Naive thymus-derived CD4-positive, alpha-beta T cell (primary cell): ENCODE measurements at places on chromosomes 1 and 21.
A peak's percentile ranks its signal among the peaks of the same experiment; 100 is the strongest.

GRCh38 chr1:151713044-151713443 lies 3.6 kb downstream of the CELF3 start:
- no peak overlapping the region for H3K27ac ChIP-seq
- no peaks in the 10 kb centered on the region for H3K36me3 ChIP-seq
- no peaks in the 10 kb centered on the region for H3K4me1 ChIP-seq
- no peak for DNase-seq
- H3K4me3 ChIP-seq = no peak overlapping the region
- H3K27me3 ChIP-seq = peaks cover 9% of the 10 kb centered on the region

DNA sequence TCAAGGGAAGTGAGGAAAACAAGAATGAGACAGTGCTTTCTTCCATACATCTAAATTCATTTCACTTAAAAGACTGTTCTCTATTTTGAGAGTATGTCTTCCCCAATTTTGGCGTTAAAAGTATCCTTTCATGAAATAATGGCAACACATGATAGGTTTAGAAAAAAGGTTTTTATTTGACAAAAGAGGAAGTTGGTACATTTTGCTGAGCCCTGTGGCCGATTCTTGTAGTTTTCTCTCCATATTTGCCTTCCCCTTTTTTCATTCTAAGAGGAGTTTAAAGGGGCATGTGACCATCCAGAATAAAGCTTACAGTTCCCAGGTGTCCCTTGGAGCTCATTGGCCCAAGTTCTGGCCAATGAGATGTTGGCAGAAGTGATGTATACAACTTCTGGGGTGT lies 140.4 kb upstream of the KCNE2 start:
- no peak overlapping the region for H3K4me3 ChIP-seq
- no peaks in the 10 kb centered on the region for H3K4me1 ChIP-seq
- no peak overlapping the region for H3K27ac ChIP-seq
- H3K36me3 ChIP-seq = no peaks in the 10 kb centered on the region
- no peaks in the 10 kb centered on the region for H3K27me3 ChIP-seq

DNA sequence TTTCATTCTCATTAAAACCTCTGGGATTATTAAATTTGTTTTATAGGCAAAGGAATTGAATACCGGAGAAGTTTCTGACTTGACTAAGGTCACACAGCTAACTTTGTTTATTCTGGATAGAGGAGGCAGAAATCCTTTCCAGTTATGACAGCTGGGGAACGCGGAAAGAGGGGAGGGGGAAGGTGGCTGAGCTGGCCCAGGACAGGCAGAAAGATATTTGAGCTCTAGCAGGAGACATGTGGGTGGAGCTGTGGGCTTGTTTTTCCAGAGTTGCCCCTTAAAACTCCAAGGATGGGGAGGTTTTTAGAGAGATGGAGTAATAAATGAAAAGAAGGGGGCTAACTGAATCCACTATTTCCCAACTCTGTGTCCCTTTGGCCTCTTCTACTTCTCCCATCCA lies 27.8 kb downstream of the FOXD2 start:
- no peaks in the 10 kb centered on the region for H3K4me1 ChIP-seq
- DNase-seq = no peak
- no peak overlapping the region for H3K4me3 ChIP-seq
- no peak overlapping the region for H3K27ac ChIP-seq
- H3K36me3 ChIP-seq = no peaks in the 10 kb centered on the region

GRCh38 chr1:176379626-176380339 lies 83.2 kb upstream of the PAPPA2 start:
- H3K27me3 ChIP-seq = no peaks in the 10 kb centered on the region
- DNase-seq = no peak
- H3K4me3 ChIP-seq = no peak overlapping the region
- H3K27ac ChIP-seq = no peak overlapping the region
- H3K36me3 ChIP-seq = no peaks in the 10 kb centered on the region

- H3K36me3 ChIP-seq = no peaks in the 10 kb centered on the region
- no peaks in the 10 kb centered on the region for H3K4me1 ChIP-seq
Observed at GRCh38 chr1:7329868-7330615, 441.1 kb upstream of the VAMP3 start.

DNA sequence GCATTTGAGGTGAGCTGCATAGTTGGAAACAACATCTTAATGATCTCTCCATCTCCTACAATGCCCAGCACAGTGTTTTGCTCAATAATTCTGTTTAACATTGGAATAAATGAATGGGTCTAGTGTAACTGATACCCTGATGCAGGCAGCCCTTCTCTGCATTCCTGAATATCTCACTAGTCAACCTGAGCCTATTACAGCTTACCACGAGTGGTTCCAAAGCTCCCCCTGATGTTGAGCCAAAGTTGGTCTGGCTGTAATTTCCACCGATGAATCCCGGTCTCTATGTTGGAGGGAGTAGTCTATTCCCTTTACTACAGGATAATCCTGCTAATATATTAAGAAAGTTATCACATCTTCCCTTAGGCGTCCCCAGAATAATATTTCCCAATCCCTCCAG lies 63.8 kb downstream of the ZBTB18 start:
- no peak overlapping the region for H3K4me3 ChIP-seq
- H3K27ac ChIP-seq = no peak overlapping the region
- DNase-seq = no peak

DNA sequence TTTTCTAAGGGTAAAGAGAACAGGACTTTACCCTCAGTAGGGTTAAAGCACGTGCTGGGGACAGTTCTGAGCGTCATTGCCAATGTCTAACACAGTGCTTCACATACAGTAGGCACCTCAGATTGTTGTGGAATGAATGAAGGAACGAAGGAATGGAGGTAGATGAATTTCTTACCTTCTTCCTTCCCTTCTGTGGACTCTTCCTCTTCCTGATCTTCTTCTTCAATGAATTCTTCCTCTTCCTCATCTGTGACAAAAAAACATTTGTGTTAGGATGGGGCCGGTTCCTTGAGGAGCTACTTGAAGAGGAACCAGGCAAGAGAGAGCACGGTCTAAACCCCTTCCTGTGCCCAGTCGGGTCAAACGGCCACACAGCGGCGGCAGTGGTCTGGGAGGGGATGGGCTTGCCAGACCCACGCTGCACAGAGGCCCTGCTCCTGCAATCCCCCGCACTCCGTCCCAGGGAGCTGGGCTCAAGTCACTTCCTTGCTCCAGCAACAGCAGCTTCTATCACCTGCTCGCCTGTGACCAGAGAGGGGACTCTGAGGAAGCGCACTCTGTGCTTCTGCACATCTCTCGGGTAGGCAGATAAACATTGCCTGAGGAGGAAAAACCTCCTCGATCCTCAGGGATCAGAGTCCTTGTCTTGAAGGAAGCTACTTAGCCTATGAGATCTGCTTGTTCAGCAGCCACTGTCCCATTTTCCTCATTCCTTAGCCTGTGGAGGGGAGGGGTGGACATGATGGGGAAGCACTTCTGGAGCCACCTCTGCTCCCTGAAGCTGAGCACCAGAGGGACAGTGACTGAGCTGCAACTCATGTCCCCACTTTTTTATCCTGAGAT lies 8.0 kb upstream of the SLC30A2 start:
- no peak overlapping the region for H3K4me3 ChIP-seq
- H3K36me3 ChIP-seq = no peaks in the 10 kb centered on the region
- no peaks in the 10 kb centered on the region for H3K4me1 ChIP-seq
- no peak overlapping the region for H3K27ac ChIP-seq

- no peak for DNase-seq
- no peak overlapping the region for H3K27ac ChIP-seq
- H3K27me3 ChIP-seq = no peaks in the 10 kb centered on the region
Observed at GRCh38 chr1:193434319-193434718, 247.9 kb upstream of the B3GALT2 start.

- no peak overlapping the region for H3K27ac ChIP-seq
- no peaks in the 10 kb centered on the region for H3K36me3 ChIP-seq
- no peaks in the 10 kb centered on the region for H3K4me1 ChIP-seq
- H3K4me3 ChIP-seq = no peak overlapping the region
- no peaks in the 10 kb centered on the region for H3K27me3 ChIP-seq
- no peak for DNase-seq
Observed at GRCh38 chr1:207085887-207086286, 2.8 kb upstream of the C4BPB start.

GRCh38 chr1:175331891-175332290 lies 139.3 kb upstream of the KIAA0040 start:
- no peak for DNase-seq
- H3K4me1 ChIP-seq = no peaks in the 10 kb centered on the region
- H3K27ac ChIP-seq = no peak overlapping the region

GRCh38 chr1:38173157-38173831 lies 126.7 kb upstream of the POU3F1 start:
- H3K27ac ChIP-seq = no peak overlapping the region
- no peak for DNase-seq
- H3K27me3 ChIP-seq = no peaks in the 10 kb centered on the region

- no peaks in the 10 kb centered on the region for H3K27me3 ChIP-seq
- H3K27ac ChIP-seq = no peak overlapping the region
- H3K36me3 ChIP-seq = no peaks in the 10 kb centered on the region
- peaks cover 18% of the 10 kb centered on the region for H3K4me1 ChIP-seq
Observed at GRCh38 chr21:42468491-42469131, 27.4 kb downstream of the RSPH1 start.

GRCh38 chr1:233025157-233025556 lies 74.7 kb downstream of the NTPCR start:
- no peak overlapping the region for H3K27ac ChIP-seq
- H3K4me1 ChIP-seq = no peaks in the 10 kb centered on the region
- no peak for DNase-seq
- H3K4me3 ChIP-seq = no peak overlapping the region
- H3K27me3 ChIP-seq = no peaks in the 10 kb centered on the region

DNA sequence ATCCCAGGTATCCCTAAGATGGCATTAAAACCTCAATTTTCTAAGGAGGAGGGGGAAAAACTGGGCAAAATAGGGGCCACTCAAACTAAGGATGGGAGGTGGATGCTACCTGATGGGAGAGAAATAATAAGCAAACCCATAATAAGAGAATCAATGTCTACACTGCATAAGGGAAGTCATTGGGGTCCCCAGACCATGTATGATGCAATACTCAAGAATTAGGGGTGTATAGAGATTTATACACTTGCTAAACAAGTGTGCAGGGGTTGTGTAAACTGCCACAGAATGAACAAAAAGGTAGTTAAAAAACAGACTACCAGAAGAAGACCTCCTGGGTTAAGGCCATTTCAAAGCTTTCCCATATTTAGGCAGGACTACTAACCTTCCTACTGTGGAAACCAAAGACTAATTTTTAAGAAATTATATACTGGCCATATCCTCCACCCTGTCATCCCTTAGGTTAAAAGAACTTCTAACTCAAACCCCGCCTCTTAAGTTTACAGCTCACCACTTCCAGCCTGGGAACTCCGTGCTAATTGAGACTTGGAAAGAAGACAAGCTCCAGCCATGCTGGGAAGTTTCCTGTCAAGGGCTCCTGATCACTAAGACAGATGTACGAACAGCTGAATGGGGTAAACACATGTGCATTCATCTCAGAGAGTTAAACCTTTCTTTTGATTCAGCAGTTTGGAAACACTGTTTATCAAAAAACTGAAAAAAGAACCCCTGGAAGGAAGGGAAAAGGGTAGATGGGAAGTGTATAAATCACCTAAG lies 64.4 kb upstream of the TLR5 start:
- H3K36me3 ChIP-seq = no peaks in the 10 kb centered on the region
- no peaks in the 10 kb centered on the region for H3K27me3 ChIP-seq
- H3K4me3 ChIP-seq = no peak overlapping the region
- no peak for DNase-seq

DNA sequence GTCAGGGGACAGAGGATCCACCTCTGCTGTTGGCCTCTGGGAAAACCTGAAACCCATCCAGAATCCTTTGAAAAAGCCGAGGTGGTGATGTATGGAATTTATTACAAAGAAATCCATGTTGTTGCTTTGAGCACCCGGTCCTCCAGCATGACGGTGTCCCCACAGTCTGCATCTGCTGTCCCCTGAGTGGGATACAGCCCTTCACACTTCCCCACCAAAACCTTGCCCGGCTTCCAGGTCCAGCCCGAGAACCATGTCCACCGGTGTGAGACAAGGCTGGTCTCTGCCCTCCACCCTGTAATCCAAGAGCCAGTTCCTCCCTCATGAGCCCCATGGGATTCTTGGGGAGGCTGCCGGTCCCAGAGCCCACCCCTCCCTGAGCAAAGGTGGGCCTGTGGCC lies 70.5 kb downstream of the STUM start:
- no peak overlapping the region for H3K4me3 ChIP-seq
- no peaks in the 10 kb centered on the region for H3K27me3 ChIP-seq
- H3K27ac ChIP-seq = no peak overlapping the region
- no peaks in the 10 kb centered on the region for H3K4me1 ChIP-seq
- no peak for DNase-seq

- H3K4me3 ChIP-seq = peak overlapping the region; percentile 82
- DNase-seq = no peak
- H3K4me1 ChIP-seq = peaks cover 48% of the 10 kb centered on the region
- H3K27me3 ChIP-seq = no peaks in the 10 kb centered on the region
Observed at GRCh38 chr1:235329139-235329902, 951 bp downstream of the GGPS1 start.

- H3K27me3 ChIP-seq = no peaks in the 10 kb centered on the region
- H3K4me1 ChIP-seq = peaks cover 20% of the 10 kb centered on the region
- H3K27ac ChIP-seq = no peak overlapping the region
- H3K36me3 ChIP-seq = no peaks in the 10 kb centered on the region
Observed at GRCh38 chr1:41735631-41736260, 183.0 kb downstream of the HIVEP3 start.

DNA sequence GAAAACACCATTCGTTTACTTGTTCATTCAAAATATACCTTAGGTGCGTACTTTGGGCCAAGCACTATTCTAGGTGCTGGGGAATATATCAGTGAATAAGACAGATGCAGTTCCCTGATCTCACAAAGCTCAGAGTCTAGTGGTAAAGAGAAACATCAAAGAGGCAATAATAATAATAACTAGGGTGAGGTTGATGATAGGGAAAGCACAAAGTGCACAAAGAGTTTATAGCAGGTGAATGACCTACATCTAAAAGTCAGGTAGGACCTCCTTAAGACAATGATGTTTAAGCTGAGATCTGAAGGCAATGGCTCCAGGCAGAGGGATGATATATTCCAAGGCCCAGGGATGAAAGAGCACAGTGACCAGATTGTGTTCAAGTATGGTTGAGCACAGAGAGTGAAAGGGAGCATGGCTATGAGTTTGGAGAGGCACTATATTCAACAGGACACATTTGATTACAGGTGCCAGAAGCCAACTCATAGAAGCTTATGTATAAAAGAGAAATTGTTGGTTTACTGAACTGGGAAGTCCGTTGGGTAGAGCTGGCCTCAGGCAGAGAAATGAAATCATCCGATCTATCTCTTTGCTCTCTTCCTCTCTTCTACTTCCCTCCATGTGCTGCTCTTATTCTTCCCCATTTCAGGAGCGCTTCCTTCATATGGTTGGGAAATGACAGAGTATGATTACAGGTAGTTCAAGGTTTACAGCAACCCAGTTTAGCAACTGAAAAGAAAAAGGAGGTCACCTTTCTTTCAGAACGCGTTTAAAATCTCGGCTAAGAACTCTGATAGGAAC lies 23.0 kb upstream of the CCT8 start:
- DNase-seq = no peak
- no peaks in the 10 kb centered on the region for H3K4me1 ChIP-seq
- no peak overlapping the region for H3K27ac ChIP-seq

GRCh38 chr1:63148825-63149645 lies 173.3 kb upstream of the FOXD3 start:
- no peaks in the 10 kb centered on the region for H3K36me3 ChIP-seq
- no peak overlapping the region for H3K27ac ChIP-seq
- no peaks in the 10 kb centered on the region for H3K27me3 ChIP-seq
- DNase-seq = no peak

- peaks cover 11% of the 10 kb centered on the region for H3K36me3 ChIP-seq
- peak; percentile 73 for DNase-seq
- H3K27ac ChIP-seq = no peak overlapping the region
- no peaks in the 10 kb centered on the region for H3K27me3 ChIP-seq
- peaks cover 6% of the 10 kb centered on the region for H3K4me1 ChIP-seq
- no peak overlapping the region for H3K4me3 ChIP-seq
Observed at GRCh38 chr21:42002421-42002958, 7.7 kb downstream of the ZBTB21 start.
